ENCODE measurements at places on chromosomes 7 and 10. TPM values are rescaled to one million over a fixed set of nuclear protein-coding genes. Genes with fewer than 3 reads are reported as not detected.
A peak's percentile ranks its signal among the peaks of the same experiment; 100 is the strongest.

DNA sequence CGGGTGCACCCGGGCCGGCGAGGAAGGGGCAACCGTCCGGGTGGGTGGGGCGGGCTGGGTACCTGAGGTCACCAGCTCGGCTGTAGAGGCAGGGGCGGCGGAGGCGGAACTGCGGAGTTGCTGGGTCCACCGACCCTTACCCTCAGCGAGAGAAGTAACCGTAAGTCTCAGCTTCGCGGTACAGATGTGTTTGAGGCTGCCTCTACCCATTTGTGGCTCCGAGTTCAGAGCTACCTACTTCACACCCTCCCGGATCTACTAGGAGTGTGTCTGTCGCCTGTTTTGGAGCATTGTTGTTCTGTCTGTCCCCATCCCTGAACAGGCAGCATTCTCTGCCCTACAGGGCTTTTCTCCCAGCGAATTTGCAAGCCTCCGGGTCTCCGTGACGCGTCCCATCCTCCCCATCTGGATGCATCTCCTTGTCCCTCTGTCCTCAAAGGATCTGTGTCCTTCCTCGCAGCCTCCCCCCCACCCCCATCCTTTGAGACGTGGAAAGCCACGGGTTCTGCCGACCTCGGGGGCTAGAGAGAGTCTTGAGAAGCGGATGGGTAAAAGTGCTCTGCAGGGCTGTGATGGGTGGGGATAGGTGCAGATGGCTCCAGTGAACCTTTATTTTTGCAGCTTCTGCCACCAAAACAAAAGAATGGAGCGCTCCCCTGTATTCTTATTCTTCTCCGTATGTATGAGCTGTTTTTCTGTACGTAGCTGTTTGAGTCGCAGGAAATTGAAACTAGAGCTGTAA, 757 bp downstream of the ANKIB1 start:
- DNase-seq = no peak

DNA sequence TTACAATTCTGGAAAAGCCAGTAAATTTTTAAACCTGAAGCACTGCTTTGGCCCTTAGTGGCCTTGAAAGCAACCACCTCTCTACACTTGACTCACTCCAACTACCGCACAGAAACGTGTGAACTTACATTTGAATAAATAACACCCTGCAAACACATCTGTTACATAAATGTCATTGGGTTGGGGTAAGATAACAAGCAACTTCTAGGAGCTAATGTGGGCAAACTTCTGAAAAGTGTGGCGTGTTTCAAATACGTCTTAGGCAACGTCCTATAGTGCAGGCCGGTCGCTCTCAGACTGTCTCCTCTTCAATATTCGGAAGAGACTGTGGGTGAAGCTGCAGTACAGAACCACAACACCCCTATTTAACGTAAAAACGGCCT, 474 bp downstream of the ORC5 start:
- DNase-seq = no peak

GRCh38 chr10:123380491-123381085, 226.4 kb downstream of the BUB3 start:
- DNase-seq = no peak

DNA sequence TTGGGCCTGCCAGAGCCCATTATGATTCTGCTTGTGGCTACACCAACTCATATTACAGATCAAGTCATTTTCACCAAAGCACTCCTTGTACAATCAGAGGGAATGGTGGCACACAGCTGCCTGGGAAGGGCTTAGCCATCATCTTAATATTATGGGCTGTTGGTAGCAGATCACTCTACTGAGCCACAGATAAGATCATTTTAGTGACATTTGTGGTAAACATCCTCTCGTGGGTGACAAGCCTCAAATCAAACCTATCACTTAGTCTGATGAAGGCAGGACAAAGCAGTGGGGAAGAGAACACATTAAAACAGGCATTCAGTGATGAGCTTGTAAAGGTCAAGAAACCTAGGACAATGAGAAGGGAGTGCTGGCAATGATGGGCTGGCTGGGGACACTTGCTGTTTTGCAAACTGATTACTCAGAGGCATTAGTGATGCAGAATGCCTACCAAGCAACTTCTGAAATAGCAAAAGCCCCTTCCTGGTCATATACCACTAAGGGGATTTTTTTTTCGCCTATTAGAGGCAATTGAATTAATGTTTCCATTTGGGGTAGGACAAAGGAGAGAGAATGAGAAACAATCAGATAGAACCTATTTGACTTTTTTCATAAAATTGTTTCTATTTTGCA, 137.5 kb upstream of the WDR11 start:
- DNase-seq = no peak

DNA sequence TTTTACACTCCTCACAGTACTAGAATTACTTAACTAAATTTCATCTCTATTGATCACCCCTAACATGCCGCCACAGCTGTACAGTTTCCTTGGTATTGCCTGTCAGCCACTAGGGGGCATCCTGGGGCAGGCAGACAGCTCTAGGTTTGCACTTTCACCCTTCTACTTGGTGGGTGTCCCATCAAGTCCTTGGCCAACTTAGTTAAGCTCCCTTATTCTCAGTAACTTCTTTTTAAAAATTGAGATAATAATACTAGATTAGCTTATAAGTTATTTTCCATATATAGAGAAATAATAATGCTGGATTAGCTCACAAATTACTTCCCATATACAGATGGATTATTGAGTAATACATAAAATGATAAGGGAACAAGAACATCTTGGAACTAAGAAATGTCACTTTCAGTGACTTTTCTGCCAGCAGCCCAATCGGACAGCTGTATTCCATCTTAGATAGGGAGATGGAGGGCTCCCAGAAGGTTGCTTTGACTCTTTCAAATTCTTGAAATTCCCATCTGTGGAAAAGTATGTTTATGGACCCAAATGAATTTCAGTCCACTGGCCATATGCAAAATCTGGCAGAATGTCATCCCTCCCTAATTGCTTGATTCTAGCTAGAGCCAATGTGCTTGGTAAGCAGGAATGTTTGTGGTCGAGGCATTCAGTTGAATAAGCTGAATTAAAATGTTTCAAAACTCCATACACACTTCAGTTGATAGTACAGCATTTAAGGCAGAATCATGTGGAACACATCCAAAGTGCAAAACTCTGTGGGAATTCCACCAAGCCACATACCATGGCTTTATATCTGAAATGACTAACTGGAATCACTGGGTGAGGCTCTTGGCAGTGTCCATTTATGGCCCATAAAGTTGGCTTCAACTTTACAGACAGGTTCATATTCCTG, 309.7 kb downstream of the CSTF2T start:
- DNase-seq = peak; percentile 32

DNA sequence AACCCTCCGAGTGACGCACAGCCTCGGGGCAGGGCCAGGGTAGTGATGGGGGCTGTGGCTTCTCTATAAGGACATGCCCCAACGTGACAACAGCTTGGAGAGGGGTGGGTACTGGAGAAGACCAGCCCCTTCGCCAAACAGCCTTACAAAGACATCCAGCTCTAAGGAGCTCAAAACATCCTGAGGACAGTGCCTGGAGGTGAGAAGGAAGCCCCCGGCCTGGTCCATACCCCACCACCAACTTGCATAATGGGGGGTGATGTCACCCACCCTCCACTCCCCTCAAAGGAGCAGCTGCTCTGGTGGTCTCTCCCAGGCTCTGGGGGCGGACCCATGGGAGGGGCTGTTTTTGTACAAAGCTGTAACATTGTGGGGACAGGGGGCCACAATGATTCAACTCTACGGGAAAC, 15.1 kb downstream of the PRSS2 start:
- no peak for DNase-seq

DNA sequence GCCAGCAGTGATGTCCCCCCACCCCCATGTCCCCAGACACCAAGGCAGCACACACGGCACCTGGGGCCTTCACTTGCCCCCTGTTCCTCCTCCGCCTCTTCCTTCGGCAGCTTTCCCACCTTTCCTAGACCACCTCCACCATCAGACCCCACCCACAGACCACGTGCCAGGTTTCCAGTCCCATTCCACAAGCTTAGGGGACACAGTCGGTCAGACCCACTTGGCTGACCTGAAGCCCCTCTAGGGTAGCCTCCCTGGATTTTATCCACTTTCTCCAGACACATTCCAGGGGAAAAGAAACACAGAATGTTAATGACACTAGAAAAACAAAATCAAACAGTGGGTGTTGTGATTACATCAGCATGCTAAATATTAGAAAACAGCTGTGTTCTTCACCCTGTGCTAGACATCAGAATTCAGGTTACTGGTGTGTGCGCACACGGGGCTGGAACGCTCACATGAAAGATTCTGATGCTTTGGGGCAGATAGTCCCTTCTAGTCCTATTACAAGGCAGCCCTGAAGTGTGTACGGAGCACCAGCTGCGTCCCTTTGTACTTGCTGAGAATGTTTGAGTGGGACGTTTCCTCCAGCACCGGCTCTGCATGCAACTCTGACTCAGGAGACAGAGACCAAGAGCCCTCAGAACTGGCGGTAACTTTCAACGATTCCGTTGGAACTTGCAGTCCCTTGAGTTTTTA, 75.5 kb upstream of the PPP2R2D start:
- no peak for DNase-seq

Gene AGR2
- polyA plus RNA-seq = 2.4 TPM

Gene MMD2
- polyA plus RNA-seq = not detected

DNA sequence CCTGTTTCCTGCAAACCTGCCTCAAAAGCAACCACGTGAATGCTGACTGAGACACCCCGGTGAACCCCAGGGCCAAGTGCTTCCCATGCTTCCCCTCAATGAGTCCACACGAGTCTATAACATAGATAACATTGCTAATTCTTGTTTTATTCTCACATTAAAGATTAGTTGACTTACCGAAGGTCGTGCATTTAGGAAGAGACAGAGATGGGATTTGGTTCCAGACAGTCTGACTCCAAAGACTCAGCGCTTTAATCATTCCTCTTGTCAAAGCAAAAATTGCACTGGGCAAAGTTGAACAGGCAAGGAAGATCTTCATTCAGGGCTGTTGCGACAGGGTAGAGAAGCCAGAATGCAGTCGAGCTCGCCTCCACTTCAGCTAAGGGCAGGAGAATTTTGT, 435.6 kb upstream of the C7orf33 start:
- no peak for DNase-seq

DNA sequence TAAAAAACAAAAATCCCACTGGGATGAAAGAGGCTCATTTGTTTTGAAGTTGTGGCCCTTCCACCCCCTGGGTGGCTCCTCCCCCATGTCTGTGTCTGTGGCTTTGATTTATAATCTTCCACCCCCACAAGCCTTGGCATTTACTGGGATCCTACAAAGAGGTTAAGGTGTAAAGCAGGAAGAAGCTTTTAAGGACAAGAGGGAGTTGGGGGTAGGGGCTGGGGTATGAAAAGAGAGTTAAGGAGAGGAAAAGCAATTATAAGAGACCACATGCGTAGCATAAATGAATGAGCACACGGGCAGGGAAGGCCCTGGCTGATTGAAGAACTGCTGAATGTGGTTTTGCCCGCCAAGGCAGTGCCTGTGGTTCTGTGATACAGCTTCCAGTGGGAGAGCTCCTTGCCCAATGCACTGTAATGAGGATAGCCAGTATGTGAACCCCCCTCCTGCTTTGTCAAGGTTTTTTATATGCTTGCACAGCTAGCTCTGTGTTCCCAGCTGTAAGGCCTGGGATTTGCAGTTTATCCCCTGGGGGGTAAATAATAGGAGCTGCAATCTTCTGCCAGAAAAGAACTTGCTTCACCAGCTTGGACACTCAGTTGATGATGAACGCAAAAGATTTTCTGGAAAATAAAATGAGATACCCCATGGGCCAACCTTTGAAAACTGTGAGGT, 34.7 kb upstream of the KMT2E start:
- no peak for DNase-seq

DNA sequence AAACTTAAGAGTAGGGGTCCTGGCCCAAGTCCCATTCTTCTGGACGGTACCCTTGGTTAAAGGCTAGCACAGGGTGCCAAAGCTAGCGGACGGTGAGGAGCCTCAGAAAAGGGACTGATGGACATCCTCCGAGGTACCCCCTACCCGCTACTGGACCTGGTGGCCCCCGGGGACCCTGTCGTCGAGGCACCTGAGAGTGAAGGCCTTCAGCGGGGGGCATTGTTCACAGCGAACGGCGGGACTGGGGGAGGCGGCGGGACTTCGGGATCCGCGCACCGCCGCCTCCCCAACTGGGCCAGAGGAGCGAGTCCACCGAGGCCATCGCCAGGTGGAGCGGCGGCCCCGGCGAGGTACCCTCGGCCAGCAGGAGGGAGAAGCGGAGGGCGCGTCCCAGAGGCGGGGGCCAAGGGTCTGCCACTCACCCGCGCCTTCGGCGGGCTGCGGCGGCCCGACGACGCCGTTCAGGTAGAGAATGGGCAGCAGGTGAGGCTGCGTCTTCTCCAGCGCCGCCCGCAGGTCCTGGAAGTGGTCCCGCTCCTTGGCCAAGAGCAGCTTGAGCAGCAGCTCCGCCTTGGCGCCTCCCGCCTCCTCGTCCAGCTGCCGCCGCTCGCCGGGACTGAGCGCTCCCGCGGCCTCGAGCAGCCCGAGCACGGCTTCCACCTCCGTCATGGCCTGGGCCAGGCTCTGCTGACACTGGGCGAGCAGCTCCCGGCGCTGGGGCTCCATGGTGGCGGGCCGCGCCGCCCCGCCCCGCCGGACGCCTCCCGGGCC, 575 bp downstream of the DLG5 start:
- no peak for DNase-seq

Gene CPA2
- 0.41 TPM for polyA plus RNA-seq

DNA sequence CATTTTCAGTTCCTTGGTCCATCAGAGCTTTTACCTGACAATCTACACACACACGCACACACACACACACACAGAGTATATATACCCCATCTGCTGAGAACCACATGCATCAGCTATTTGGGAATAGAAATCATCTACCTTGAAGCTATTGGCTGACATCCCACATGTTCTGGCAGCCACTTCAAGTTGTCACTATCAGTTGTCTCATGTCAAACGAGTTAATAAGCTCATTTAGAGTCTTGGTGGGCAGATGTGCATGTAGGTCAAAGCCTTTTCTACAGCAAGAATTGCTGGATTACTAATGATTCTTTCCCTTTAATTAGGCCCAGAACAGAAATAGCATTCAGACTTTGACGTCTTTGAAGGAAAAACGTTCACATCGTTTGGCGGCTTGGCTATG, 36.8 kb downstream of the COL28A1 start:
- DNase-seq = no peak

GRCh38 chr10:125054669-125055268, 105.6 kb downstream of the CTBP2 start:
- DNase-seq = no peak

DNA sequence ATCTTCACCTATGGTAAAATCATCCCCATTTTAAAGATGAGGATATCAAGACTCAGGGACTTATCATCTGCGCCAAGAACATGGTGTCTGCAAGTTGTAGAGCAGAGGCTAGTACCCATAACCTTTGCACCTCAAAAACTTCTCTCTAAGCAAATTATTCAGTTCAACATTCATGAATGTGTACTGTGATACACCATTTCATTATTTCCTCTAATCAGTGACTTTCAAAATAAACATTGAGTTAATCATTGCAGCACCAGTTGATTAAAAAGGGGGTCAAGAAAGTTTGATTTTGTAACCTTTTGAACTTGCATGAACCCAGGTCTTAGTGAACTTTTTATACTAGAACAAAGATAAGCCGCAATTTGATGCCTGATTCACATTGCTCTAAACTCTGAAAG, 47.6 kb upstream of the CYP2C8 start:
- DNase-seq = no peak

Data from keratinocyte (primary cell).